ENCODE measurements at places on chromosomes 13 and 19.
A peak's percentile ranks its signal among the peaks of the same experiment; 100 is the strongest.

DNA sequence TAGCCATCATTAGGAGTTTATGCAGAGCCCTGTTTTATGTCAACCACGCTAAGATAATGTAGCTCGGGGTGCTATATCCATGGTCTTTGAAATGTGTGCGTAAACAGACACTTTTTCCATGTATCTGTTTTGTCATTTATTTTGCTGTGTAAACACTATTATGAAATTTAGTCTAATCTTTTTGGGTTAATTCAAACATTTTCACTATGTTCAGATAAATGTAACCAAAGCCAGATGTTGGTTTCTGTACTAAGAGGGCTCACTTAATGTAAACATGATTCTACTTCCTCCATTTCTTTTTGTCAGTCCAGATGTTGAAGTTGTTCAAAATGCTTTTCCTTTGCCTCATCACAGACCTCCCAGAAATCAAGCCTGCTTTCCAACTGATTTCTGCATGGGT lies 499.5 kb upstream of the GPC6 start:
- DNase-seq: peak; percentile 3

- no peak for DNase-seq
Observed at GRCh38 chr13:68030152-68030809, 800.1 kb upstream of the PCDH9 start.

DNA sequence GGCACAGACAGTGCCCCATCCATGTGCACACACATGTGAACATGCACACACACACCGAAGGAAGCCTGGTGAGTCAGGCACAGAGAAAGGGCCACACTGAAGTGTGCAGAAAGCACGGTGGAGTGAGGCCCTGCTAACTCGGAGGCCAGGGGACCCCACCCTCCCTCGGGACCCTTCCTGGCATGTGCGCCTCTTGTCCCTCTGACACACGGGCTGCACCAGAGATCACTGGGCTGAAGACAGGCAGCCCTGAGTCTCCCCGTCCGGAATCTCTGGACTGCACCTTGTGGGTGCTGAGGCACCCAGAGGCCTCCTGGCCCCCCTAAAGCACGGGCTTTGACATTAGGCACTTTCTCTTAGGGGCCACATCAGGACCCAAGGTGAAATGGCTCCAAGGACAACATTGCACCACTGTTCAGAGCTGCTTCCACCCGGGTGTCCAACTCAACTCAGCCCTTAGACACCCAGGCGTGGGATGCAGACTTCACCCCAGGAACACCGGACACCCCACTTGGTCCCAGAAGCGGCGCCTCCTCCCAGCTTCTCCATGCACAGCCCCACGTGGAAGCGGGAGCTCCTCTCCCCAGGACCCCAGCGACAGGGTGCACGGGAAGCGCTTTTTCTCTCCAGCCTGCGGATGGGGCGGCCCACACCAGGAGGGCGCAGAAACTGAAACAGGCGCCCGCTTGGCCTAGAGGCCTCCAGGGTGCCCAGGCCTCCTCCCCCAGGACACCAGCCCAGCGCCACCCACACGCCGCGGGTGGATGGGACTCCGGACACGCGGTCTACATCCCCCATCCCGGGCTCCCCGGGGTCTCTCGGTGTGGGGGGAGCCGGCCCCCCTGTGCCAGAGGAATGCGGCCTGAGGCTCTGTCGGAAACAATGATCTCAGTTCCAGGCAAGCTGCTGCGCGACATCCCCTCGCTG lies 90.2 kb downstream of the SPACA7 start:
- no peak for DNase-seq

- DNase-seq: peak; percentile 33
Observed at GRCh38 chr19:35557539-35558399, 5.7 kb downstream of the ATP4A start.

GRCh38 chr13:79904581-79904980 lies 423.6 kb downstream of the NDFIP2 start:
- DNase-seq: peak; percentile 8

DNA sequence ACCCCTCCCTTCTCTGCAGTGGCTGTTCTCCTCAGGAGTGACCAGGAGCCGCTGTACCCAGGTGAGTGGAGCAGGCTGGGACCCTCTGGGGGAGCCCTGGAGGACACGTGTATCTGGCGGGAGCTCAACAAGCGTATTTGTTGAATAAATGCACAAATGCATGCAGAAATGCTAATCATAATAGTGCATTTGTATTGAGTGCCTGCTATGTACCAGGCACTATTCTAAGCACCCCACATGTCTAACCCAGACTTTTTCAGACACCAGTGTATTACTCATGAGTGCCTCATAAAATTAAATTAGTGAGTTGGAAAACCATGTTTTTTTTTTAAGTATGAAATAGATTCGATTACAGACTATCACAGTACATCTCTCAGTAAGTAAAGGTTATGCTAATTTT lies 7.9 kb downstream of the HPN start:
- no peak for DNase-seq

DNA sequence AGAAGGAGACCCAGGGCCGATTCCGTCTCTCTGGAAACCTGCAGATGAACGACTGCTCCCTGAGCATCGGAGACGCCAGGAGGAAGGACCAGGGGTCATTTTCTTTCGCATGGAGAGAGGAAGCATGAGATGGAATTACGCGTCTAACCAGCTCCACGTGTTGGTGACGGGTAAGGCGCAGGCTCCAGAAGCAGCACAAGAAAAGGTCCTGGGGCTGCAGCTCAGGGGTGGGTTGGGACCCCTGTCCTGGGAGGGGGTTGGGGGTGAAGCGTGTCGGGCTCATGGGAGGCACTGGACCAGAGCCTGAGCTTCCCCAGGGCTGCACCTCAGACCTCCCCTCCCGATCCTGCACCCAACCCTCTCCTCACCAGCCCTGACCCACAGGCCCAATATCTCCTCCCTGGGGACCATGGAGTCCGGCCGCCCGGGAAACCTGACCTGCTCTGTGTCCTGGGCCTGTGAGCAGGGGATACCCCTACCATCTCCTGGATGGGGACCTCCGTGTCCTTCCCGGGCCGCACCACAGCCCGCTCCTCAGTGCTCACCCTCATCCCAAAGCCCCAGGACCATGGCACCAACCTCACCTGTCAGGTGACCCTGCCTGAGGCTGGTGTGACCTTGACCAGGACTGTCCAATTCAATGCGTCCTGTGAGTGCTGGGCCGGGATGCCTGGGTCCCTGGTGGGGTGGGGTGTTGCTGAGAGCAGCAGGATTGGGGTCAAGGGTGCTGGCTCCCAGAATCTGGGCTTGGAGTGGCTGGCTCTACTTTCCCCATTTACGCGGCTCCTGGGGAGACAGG lies 39.6 kb upstream of the CD33 start:
- DNase-seq: no peak

GRCh38 chr13:98915563-98915962 lies 62.3 kb downstream of the DOCK9 start:
- DNase-seq: peak; percentile 31

GRCh38 chr13:29165840-29166239 lies 345.7 kb downstream of the MTUS2 start:
- no peak for DNase-seq

- DNase-seq: no peak
Observed at GRCh38 chr13:46552303-46552682, 677 bp upstream of the LRCH1 start.

GRCh38 chr13:40120288-40120687 lies 464.8 kb downstream of the COG6 start:
- DNase-seq: no peak

- DNase-seq: no peak
Observed at GRCh38 chr13:39786091-39786490, 130.6 kb downstream of the COG6 start.

DNA sequence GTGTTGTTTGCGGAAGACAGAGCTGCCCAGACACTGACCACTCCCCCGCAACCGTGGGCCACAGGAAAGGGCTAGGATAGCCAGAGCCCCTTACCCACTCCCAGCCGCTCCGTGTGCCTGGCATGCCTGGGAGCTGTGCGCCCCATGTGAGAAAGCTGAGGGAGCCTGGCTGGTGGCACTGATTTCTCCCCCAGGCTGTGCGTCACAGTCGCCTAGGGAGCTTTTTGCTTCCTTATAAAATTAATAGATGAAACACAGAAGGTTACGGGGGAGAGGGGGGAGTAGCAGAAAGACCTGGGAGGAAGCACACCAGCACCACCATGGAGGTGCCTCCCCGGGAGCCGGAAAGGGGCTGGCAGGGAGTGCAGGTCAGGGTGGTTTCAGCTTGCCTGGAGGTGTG lies 24.7 kb downstream of the DPF1 start:
- DNase-seq: no peak

- DNase-seq: peak; percentile 59
Observed at GRCh38 chr19:15210323-15210781, 9.6 kb upstream of the NOTCH3 start.

GRCh38 chr19:17283504-17283996 lies 1.8 kb downstream of the ANKLE1 start:
- DNase-seq: no peak

DNA sequence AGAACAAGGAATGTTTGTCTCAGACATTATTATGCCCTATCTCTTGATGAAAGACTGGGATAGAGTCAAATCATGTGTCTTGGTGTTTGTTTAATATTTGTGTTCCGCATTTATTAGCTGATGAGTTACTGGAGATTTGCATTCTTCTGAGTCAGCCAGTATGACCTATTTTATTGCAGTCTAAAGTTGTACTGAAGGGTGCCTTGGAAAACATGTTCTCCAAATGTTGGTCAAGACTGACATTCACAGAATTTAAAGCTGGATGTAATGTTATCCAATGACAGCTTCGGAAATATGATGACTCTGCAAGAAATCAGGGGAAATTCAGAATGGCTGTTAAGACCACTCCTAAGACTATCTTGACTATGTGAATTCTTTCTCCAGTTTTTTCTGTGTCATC lies 134.0 kb downstream of the KCNRG start:
- no peak for DNase-seq

- no peak for DNase-seq
Observed at GRCh38 chr19:1065606-1066109, 1.3 kb upstream of the ARHGAP45 start.

GRCh38 chr13:106241974-106242953 lies 293.2 kb downstream of the EFNB2 start:
- peak; percentile 2 for DNase-seq

- DNase-seq: no peak
Observed at GRCh38 chr19:47886010-47886559, at the start of gene SULT2A1. Gene SULT2A1, minus strand, starts transcription at chr19:47886315. Its CDS starts 58 bp downstream, at chr19:47886257.

DNA sequence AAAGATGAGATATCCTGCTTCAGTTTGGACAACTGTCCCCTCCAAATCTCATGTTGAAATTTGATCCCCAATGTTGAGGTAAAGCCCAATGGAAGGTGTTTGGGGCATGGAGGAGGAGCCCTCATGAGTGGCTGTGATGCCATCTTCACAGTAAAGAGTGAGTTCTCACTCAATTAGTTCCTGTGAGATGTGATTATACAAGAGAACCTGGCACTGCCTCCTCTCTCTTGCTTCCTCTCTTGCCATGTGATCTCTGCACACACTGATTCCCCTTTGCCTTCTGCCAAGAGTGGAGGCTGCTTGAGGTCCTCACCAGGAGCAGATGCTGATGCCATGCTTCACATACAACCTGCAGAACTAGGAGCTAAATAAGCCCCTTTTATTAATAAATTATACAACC lies 86.9 kb downstream of the HSPH1 start:
- DNase-seq: no peak

DNA sequence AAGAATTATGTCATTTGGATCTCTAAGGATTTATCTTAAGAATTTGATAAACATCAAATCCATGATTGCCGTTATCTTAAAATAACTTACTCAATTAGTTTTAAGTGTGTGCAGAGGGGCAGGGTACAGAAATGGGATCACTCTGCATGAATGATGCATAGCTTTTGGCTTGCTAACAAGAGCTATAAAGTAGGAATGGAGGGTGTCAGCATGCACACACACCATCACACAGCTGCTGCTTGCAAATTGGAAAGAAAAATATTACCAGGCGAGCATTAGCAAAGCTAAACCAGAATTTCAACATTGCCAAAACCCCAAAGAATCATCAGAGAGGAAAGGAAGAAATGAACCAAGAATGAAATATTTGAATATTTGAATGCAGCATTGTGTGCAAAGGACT lies 580.6 kb downstream of the LMO7 start:
- no peak for DNase-seq

DNA sequence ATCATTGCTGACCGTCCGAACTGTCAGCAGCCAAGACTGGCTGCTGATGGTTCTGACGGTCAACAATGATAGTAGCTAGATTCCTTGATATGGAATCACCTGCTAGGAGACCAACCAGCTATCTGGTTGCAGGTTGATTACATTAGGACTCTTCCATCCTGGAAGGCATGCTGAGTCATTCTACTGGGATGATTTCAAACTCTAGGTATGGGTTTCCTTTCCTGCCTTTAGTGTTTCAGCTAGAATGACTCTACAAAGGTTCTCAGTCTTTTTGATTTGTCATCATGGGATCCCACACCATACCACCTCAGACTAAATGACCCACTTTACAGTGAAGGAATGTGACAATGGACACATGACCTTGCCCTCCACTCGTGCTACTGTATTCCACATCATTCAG lies 138.1 kb upstream of the KL start:
- peak; percentile 73 for DNase-seq

DNA sequence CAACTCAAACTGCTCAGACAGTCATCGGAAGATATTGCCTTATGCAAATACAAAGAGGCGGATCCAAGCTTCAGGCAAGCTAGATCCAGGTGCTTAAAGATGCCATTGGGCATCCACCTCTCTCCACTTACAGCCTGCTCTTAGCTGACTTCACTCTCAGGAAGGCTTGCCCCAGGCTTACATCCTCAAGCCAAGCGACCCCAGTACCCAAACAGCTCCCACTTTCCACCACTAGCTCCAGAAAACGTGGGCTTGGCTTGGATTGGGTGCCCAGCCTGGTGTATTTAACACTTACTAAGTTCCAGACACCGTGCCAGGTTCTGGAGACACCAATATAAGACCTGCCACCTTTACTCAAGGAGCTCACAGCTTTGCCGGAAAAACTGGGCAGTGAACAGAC lies 142.1 kb upstream of the VSTM2B start:
- DNase-seq: no peak

GRCh38 chr19:23093832-23094231 lies 23.0 kb upstream of the ZNF730 start:
- no peak for DNase-seq

Measured in IMR-90 (cell line).